Right forelimb (tissue), 1 donor: ENCODE measurements at places on chromosomes 6 and 20.

DNA sequence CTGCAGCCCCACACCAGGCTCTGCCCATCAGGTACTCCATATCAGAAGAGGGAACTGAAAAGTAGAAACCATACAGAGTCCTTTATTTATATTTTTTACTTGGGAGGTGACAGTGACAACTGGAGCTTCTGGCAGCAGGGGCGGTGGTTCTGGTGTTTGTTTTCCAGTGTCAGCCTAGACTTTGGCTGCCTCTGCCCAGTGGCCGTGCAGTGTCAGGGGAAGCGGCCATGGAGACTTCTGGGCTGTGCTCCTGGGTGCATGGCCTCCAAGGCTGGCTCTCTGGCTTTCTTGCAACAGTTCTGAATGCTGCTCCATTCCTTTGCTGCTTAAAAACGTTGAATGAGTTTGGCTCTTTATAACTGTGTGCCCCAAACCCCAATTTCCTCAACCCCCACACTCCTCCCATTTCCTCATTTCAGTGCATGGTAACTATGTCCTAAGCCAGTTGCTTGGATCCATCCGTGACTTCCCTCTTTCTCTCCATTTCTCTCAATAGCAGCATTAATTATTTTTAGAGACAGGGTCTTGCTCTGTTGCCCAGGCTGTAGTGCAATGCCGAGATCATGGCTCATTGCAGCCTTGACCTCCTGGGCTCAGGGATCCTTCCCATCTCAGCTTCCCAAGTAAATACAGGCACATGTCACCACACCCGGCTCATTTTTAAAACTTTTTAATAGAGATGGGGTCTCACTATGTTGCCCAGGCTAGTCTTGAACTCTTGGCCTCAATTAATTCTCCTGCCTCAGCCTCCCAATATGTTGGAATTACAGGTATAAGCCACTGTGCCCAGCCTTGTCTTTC is 141.1 kb upstream of the SGK1 start:
- no peak for DNase-seq

DNA sequence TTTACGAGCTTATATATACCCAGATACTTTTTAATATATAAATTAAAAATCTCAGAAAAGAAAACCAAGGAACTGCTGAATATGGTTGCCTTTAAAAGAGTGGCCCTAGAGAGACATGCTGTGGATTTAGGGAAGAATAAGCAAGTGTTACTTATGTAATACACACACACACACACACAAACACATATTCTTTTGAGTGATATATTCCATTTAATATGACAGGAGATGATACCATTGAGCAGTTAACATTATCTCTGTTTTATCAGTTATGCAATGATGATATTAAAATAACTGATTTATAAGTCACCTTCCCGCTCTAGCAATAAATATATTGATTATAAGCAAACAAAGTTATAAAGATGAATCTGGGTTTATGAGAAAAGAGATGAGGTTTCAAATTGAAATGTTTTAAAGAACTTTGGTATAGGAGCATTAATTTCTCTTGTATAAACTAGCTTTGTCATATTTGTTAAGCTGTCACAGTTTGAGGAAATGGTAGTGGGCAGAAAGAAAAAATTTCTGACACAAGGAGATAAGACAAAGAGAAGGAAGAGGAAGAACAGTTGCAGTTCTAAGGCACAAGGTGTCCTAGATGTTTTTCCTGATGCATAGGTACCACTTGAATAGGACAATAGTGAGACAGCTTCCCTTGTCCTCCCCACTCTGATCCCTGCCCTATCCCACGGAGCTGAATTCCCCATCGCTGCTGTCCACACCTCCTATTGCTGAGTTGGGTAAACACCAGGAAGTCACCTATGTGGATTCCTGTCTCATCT is 26.4 kb downstream of the GPX5 start:
- no peak for DNase-seq

GRCh38 chr6:27562027-27562410 is 89.1 kb upstream of the ZNF184 start:
- no peak for DNase-seq

DNA sequence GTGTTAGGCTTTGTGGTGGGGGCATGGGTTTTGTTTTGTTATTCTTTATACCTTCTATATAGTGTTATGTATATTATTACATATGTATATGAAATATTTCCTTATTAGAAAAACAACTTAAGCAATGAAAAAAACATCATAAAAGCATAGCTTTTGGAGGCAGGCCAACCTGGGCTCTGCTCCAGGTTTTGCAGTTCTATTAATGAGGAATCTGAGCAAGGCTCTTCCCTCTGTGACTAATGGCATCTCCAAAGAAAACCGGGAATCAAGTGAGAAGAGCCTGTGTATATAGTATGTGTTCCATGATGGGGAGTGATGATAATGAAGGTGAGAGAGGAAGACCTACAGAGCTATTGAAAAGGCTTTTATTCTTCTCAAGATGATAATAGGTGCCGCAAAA is 291.1 kb downstream of the CLIC5 start:
- peak; percentile 55 for DNase-seq

DNA sequence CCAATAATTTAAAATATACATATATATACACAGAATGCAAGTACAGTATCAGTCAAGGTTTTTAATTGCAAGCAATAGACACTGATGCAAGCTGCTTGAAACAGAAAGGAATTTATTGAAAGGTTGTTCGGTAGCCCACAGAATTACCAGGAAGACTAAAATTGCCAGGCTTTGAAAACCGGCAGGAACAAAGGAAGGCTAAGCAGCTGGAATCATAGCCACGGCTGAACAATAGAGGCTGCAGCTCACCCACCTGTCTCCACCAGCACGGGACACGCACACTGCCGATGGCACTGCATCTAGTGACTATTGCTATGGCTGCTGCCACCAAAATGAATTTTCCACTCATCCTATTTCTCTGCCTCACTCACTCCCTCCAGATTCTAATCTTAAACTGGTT is 22.0 kb upstream of the L3MBTL3 start:
- DNase-seq = no peak

GRCh38 chr20:30485331-30486102 is 771.9 kb upstream of the DEFB115 start:
- DNase-seq = no peak

DNA sequence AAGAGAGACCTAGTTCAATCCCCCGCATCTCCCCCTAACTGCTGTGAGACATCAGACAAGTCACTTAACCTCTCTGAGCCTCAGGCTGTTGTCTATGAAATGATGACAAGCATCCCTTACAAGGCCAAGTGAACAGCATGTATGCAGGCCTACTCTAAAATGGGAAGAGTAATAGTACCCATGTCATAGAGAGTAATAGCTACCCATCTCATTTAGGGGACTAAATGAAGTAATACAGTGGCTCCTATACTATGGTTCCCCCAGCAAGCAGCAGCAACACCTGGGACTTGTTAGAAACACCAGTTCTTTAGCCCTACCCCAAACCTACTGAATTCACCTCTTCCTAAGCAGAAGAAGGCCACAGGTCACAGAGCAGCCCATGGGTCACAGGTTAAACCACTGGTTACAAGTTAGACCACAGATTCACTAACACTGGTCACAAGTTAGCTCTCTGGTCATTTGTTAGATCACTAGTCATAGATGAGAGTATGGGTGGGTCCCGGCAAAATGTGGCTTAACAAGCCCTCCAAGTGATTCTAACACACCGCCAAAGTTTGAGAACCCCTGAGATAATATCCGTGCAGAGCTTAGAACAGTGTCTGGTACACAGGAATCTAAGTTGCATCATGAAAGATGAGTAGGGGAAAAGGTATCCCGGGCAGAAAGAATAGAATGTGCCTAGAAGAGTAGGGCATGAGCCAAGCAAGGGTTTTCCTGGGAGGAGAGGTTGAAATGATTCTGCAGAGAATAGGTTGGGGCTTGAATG is 1.4 kb downstream of the DEFB124 start:
- no peak for DNase-seq
